Urinary bladder (tissue), 4 donors: ENCODE measurements at places on chromosomes 3 and 15. TPM values are rescaled to one million over a fixed set of nuclear protein-coding genes. Genes with fewer than 3 reads are reported as not detected.

The STRC gene
- 0.05 TPM for total RNA-seq

- DNase-seq, result no peak
Measured at GRCh38 chr3:163159306-163159705, 1662.7 kb downstream of the OTOL1 start.

The CYP11A1 gene
- 0.21 TPM for total RNA-seq

GRCh38 chr3:15241341-15241740, 35.3 kb downstream of the CAPN7 start:
- no peak for DNase-seq

DNA sequence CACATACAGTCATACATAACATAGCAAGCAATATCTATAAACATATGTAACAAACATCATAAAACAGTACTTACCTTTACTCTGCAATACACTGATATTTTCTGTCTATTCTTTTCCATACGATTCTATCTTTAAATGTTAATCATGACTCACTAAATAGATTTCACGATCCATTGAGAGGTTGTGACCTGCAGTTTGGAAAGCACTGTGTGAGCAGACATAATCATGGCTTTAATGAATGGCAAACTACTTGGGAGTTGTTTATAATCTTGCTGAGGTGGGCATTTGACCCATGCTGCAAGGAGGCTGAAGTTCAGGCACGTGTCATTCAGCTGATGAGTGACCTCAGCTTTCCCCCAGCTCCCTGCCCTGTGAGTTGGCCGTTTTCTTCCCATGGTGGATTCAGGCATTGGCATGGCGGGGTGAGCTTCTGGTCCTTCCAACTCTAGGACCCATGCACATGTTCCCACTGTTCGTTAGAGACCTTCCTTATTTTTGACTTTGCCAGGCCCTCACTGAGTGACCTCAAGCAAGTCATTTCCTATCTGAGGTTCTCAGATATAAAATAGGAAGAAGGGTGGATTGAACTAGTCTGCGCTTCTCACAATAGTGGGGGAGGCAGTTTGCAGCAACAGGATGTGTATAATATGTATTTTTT, 41.7 kb downstream of the PAQR5 start:
- DNase-seq, result no peak

- DNase-seq, result no peak
Measured at GRCh38 chr3:126321490-126321889, 35.7 kb downstream of the KLF15 start.

GRCh38 chr3:185549651-185550111, 2.7 kb downstream of the LIPH start:
- no peak for DNase-seq

DNA sequence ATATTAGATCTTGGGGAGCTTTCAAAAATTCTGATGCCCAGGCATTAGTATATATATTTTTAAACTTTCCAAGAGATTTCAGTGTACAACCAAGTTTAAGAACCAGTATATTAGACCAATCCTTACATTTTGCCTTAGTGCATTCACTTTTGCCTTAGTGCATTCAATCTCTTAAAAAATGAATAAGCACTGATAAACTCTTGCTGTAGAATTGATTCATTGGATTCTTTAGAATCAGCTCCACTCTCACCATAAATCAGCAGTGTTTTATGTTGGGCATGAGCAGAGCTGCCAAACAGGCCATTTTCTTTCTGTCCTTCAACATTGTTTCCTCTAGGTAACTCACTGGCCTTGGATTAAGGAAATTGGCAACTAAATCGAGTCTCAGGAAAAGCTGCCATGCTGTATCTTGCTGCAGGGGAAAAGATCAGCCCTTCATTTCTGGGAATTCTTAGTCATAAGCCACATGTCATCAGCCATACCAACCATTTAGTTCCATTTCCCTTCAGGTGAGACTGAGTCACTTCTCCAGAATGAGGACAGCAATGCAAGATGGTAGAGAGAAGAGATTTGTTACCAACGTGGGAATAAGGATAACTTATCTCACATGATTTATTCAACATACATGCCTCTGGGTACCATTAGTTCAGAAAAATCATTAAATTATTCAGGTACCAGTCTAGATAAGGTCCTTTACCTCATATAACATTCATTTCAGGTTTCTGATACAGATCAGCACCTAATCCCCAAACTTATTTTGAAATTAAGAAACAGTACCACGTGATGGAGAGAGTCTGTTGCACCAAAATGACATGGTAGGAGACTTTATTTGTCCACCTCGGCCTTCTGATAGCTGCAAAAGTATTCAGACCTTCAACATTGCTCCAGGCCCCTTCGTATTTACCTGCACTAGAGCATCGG, 192.5 kb downstream of the P3H2 start:
- DNase-seq, result no peak

- no peak for DNase-seq
Measured at GRCh38 chr3:187049462-187050101, 89.7 kb downstream of the RPL39L start.

The SLC12A1 gene
- not detected for total RNA-seq

DNA sequence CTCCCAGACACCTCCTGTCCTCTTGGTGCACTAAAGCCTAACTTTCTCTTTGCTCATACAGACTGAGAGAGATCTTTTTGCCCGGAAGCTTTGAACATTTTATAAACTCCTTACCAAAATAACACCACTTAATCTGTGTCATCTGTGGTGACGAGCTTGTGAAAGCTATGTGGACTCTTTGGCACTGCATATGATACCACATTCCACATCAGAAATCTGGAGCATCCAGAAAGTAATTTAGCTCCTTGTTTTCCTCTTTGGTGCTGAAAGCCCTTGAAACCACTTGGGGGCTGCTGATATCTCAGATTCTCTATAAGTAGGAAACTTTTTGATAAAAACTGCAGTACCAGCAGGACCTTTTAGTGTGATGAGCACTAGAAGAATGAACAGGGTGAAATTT, 128.3 kb downstream of the ALCAM start:
- no peak for DNase-seq

DNA sequence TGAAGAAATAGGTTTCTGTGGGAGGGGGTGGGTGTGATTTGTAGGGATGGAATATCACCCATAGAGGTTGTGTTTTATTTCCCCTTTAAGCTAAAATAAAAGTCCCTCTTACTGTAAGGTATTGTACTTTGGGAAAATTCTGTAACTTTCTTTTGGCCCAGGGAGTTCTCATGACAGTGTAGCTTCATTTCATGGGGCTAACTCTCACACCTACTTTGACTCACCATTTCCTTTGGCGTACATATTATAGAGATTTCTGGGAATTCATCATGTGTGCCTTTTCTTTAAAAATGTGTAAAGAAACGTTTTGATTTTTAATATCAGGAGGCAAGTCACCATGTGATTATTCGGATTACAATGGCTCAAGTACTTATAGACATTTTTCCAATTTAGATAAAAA, 477.7 kb upstream of the CFAP20DC start:
- DNase-seq, result no peak

The C3orf80 gene
- 1.0 TPM for total RNA-seq

DNA sequence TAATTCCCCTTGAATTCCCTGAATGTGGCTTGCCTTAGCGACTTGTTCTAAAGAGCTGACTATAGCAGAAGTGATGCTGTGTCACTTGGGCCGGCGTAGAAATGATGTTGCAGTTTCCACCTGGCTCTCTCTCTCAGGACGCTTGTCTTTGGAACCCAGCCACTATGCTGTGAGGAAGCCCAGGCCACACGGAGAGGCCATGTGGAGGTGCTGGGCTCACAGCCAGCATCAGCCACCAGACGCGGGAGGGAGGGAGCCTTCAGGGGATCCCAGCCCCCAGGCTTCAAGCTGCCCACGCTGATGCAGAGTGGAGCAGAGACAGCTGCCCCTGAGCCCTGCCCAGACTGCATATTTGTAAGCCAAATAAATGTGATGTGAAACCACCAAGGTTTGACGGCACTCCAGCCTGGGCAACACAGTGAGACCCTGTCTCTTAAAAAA, 18.6 kb downstream of the RNU5B-1 start:
- peak; percentile 51 for DNase-seq

The FEZF2 gene
- total RNA-seq, result not detected

The GOLGA8T gene
- total RNA-seq, result 0.37 TPM

- no peak for DNase-seq
Measured at GRCh38 chr3:11056531-11057050, 64.0 kb downstream of the SLC6A1 start.
